ENCODE measurements at places on chromosomes 1 and 21.

GRCh38 chr21:32020564-32020963, 147.7 kb downstream of the HUNK start:
- no peak for DNase-seq

- no peak for DNase-seq
Observed at GRCh38 chr1:212158912-212159796, 123.6 kb downstream of the DTL start.

DNA sequence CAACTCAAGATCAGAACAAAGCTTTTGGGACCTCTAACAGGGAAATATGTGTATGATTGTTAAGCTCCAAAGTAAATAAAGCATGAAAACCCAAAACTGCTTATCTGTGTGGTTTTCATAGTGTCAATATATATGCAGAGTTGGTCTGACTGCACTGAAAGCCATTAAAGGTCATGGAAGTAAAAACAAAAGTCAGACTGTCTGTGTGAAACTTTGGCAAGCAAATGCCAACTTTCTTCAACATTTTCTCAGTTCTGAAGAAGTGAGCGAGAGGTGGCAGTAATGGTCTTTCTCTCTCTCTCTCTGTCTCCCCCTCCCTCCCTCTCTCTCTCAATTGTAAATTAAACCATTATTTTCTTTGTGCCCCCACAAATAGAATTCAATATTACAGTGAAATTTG, 100.1 kb upstream of the S1PR1 start:
- no peak for DNase-seq

DNA sequence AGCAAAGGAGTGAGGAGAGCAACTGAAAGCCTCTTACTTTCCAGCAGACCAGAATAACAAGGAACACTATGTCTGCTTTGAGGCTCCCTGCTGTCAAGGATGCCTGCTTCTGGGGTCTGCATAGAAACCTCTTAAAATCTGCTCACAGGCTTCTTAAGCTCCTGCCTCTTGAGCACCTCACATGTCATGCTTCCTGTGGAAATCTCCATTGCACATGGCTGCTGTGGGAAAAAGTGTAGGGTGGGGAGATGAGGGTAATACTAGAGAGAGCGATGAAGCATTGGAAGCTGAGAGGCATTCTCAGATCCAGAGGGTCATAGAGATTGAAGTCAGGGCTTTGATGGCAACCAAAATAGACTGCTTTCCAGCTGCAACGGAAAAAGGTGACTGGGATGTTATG, 6.2 kb upstream of the HLX start:
- no peak for DNase-seq

- DNase-seq = no peak
Observed at GRCh38 chr1:79117376-79117775, 110.8 kb upstream of the ADGRL4 start.

- no peak for DNase-seq
Observed at GRCh38 chr1:221035662-221036153, 156.5 kb downstream of the HLX start.

DNA sequence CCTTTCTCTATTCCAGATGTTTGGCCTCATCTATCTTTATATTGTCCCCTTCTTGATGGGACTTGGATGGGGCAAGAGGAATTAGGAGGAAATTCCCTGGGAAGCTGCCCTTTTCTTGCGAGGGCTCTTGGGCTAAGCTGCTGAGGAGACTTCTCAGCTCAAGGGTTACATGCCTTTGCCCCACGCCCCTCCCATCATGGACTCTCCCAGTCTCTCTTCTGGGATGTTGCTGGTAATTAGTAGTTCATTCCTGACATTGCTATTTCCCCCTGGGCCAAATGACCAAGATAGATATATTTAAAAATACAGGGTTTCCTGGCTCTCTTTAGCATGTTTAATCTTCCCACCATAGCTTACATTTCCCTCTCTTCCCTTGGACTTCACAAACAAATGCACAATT, 90.6 kb upstream of the RALGPS2 start:
- DNase-seq = no peak

DNA sequence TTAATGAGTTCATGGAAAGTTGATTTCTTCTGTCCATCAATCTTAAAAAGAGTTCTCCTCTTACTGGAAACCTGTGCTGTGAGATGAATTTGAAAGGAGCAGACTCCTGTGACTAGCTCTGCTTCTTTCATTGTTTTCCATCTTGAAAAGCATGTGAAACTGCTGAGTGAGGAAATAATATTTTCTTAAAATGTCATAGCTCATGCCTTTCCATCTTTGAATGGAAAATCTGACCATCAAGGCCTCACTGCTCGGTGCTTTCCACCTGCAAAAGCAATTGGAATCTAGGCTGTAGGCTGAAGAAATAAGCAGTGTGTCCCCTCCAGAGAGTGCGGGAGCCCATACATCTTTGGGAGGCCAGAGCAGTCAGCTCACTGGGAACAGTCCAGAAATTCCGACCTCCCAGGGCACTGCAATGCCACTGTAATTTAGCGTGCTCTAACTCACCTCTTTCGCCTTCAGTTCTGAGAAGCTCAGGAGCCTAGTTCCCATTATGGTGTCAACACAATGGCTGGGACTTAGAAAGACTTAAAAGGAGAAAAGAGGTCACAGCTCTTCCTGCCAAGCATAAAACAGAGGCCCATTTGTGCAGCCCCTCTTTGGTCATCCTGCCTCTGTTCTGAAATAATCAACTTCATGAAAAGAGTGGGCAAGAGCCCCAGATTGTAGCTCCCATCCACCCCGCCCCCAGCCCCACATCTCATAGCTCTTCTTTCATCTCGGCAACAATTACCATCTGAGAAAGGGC, 50.4 kb upstream of the F3 start:
- no peak for DNase-seq

DNA sequence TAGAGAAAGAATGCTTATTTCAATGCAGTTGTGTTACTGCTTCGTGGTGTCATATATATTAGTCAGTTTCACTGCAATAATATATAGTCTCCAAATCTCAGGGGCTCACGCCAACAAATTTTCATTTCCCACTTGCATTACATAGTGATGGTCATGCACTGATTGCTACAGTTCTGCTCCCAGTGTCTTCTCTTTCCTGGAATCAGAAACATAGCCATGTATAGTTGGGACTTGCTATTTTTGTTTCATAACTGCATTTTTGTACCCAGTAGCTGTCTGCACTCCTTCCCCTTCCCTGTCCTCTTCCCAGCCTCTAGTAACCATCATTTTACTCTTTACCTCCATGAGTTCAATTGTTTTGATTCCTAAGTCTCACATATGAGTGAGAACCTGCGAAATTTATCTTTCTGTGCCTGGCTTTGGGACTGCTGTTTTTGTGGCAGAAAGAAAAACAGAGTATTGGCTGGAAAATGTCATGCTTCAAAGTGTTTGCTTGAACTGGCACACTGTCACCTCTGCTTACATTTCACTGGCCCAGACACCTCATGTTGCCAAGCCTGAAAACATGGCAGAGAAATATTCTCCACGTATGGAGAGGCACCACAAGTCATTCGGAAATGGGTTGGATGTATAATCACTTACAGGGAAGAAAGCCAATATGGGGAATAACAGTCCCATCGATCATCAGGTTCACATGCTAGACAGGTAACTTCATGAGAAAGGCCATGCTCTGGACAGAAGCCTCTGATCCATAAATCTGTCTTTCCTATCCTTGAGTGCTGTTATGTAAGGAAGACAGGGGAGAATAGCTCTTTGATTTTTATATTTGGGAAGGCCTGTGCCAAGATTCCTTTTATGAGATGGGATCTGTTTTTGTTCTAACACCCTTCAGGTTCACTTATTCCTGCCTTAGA, 60.4 kb upstream of the BACH1 start:
- DNase-seq = no peak

DNA sequence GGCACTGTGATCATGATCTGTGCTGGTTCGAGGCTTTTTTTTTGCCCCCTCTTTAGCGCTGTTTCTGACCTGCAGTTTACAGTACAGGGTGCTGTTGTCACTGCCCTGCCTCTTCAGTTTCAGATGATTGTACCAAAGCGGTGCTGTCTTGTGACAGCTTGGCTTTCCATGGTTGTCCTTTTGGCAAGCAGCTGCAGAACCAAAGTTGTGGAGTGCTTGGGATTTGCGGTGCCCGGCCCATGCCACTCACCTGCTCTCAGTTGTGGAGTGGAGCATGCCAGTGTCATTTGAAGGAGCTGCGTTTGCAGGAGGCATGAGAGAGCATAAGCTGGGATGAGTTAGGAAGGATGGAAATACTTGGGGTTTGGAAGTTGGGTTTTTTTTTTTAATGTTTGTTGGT, 48.4 kb downstream of the DOP1B start:
- DNase-seq = no peak

GRCh38 chr1:38301040-38301439, 254.4 kb upstream of the POU3F1 start:
- DNase-seq = no peak

- peak; percentile 92 for DNase-seq
Observed at GRCh38 chr1:27656157-27656893, 15.7 kb downstream of the IFI6 start.

DNA sequence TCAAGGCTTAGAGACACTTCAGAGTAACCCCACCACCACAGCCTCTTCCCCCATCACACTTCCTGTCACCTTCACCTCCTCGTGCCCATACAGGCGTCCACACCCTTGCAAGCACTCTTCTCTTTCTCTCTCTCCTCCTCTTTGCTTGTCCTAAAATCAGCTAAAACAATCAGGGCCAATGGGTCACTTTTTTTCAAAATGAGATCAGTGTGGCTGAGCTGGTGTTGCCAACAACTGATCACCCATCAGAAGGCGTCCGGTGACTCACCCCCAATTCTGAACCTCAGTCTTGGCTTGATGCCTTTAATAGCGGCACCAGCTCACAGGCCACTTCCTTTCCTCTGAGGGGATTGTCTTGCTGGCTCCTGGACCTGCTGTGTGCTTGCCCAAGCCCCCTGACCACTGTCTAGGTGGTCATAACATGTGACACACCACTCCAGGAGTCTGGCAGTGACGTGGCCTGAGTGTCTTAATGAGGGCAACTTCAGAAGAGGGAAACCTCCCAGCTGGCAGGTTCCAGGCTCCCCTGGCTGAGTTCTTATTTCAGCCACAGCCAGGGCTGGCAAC, 1.6 kb downstream of the DRAXIN start:
- no peak for DNase-seq

GRCh38 chr1:220007438-220007837, 38.9 kb downstream of the EPRS1 start:
- no peak for DNase-seq

All from posterior vena cava (tissue), 2 donors.